SHP77 treated with DMSO at 0.1 percent for 48 hours (cell line): ENCODE measurements at places on chromosomes 13 and 19.

DNA sequence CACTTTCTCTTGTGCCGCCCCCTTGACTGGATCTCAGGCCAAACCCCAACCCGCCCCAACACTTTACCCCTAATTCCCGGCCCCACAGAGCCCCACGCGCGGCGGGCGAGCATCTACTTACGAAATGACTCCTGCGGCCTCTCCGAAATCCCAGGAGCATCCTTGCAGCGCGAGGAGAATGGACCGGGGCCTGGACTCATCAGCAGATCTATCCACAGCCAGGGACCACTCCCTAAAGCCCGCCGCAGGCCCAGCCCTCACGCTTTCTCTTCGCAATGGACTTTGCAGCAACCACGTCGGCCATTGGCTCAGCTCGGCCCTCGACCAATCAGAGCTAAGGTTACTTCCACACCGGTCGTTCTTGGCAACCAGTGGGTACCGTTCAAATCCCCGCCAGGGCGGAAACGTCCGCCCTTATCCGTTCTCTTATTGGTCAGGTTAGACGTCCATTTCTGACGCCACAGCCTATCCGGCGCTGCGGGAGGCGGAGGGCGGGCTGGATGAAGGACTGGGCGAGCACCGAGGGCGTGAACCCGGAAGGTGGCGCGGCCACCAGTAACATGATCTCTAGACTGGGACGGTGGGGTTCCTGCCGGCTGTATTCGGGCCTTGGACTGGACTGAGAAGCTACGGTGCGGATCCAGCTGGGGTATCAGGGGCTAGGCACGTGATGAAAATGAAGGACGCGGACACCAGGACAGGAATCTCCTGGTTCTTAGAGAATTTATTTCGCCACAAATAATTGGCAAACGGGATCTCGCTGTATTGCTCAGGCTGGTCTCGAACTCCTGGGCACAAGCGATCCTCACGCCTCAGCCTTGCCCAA, at the start of the genes CEP89 and FAAP24:
CEP89 (minus strand) TSS at position 244 of the 826 bp plus-strand sequence; CDS start at position 160, 84 bp downstream.
FAAP24 (plus strand) TSS at position 528 of the 826 bp plus-strand sequence. CDS start 955 bp downstream, outside the sequence.
- DNase-seq = peak; percentile 95

GRCh38 chr19:19460258-19460731, 54.8 kb downstream of the GATAD2A start:
- DNase-seq = peak; percentile 18

DNA sequence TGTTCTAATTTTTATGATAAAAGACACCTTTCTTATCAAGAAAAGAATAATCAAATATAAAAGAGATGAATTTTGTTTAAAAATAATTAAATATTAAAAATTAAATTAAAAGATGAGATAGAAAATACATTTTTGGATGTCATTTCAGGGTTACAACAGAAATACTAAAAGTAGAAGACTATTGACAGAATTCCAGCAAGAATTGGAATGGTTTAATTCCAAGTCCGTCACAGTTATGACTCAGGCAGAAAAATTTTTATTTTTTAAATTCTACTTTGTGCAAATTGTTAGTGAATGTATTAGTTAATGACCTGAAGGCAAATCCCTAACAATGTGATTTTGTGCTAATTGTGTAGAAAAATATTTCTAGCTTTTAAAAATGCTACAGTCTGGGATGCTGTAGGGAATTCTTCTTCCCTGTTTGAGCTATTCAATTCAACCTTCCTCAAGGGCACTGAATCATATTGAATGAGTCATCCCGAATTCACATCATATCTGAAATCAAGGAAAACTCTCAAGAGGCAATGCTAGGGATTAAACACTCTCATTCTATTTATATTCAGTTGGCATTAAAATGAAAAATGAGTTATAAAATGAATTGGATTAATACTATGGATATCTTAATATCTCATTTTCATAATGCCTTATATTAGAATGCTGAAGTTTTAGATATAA, 633.5 kb upstream of the ATXN8OS start:
- DNase-seq = no peak

DNA sequence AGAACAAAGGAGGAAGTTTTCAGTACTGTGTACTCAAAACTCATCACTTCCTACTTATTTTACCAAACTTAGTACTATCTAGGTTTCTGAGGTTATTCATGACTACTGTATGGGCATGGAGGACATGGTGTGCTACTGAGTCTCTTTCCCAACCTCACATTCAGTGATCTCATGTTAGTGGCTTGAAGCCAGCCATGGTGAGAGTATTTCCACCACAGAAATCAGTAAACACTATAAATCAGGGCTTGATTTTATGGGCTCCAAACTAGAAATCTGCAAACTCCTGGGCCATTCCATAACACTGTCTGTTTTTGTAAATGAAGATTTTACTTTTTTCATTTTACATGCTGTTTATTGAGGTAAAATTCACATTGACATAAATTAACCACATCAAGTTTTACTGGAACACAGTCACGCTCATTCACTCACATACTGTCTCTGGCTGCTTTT, 19.7 kb downstream of the MED26 start:
- no peak for DNase-seq

GRCh38 chr13:100301418-100301817, 212.5 kb downstream of the PCCA start:
- DNase-seq = peak; percentile 70

DNA sequence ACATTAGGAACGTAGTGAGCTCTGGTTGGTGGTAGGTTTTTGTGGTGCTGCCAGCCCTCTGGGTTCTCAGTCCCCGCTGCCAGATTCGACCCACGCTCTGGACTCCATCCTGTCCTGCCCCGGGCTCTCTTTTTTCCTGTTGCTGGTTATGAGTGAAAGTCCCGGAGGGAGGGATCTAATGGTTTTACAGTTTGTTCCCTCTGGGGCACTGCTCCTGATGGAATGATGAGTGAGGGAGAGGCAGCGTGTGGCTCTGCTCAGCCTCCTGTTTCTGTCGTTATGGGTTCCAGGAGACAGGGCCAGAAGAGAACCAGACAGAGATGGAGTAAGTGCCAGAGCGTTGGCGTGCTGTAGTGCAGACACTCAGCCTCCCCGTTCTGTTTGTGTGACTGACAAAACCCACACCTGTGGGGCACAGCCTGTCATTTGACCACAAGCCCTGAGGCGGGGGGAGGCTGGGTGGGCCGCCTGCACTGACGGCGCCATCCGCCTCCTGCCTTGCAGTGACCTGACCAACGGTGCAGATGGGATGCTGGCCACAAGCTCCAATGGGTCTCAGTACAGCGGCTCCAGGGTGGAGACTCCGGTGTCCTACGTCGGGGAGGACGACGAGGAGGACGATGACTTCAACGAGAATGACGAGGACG, 18.3 kb downstream of the ATP4B start:
- no peak for DNase-seq

DNA sequence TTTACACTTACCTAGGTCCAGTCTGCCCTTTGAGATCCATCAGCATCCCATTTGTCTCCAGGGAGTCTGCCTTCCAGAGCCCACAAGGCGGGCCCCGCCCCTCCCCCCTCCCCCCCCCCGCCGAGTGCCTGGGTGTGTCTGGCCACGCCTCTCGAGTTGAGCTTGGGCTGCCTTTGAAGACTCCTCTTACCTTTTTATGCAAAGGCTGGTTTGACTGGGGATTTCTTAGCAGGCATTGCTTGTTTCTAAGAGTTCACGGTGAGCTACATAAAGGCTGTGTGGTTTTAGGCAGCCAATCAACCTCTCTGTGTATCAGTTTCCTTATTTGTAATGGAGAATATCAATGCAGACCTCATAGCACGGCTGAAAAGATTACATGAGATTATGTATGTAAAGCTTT, 11.3 kb downstream of the GPR12 start:
- DNase-seq = no peak

DNA sequence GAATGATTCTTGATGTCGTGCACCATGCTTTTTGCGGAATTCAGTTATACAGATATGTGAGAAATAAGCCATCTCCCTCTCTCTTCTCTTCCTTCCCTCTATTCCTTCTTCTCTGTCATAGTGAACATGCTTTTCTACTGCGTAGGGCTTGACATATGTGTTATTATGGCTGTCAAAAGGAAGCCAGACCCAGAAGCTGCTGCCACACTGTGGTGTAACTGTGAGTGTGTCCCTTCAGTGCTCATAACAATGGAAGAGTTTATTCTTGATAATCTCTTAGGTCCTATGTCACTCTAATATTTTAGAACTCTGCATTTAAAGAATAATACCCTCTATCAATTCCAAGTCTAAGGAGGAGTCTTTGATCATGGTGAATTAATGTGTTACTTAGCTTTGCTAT, 208.9 kb upstream of the TMTC4 start:
- DNase-seq = no peak

- no peak for DNase-seq
Measured at GRCh38 chr19:23314505-23315251, 64.5 kb upstream of the ZNF724 start.

DNA sequence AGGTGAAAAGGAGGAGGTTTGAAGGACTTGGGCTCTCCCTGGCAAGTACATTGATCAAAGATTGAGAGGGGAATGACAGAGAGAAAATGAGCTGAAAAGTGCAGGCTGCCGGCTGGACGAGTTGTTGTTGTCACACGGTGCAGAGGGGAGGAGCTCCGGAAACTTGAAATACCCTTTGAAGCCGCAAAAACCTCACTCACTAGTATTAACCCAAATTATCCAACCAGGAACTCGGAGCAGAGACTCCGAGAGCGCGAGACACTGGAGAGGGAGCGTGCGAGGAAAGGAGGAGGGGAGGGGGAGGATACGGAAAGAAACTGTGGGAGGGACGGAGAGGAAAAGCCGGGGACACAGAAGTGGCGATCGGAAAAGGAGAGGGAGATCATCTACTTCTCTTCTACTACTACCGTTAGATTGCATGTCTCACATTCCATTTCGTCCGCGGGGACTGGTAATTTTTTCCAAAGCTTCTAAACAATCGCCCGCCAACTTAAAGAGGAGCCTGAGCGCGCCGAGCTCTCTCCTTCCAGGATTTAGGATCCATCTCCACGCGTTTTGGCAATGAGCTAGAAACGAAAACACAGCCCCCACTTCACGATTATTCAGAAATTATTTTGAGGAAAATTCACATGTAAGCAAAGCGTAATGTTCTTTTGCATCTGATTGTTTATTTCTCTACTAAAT, at the start of gene DACH1:
DACH1 (minus strand) TSS at position 74 of the 684 bp plus-strand sequence.
- DNase-seq = peak; percentile 93

- no peak for DNase-seq
Measured at GRCh38 chr13:60379837-60380565, 17.0 kb upstream of the TDRD3 start.

DNA sequence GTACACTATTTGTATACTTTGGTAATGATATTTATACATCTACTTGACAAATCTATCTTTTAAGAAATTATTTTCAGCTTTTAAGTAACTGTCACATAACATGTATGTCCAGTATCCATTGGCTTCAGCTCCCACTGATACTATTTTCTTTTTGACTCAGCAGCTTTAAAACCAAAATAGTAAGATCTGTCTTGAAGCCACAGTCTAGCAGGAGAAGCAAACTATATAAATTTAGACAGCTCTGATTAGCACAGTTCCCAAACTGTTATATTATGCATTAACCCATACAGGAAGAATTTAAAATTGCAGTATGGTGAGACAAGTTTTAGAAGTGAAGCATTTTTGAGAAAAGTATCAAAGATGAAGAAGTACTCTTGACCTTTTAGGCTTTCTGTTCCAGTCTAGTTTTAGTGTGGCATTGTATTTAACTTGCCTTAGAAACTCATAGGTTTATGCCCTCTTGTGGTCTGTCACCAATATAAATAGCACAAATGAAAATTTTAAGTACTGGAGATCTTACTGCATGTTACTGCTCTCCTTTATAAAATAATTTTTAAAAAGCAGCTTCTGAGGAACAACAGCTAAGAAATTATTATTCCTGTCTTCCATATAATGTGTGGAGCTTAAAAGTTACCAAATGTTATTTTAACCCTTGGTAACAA, 24.7 kb downstream of the URI1 start:
- DNase-seq = no peak

- no peak for DNase-seq
Measured at GRCh38 chr13:101728615-101729014, 276.1 kb downstream of the ITGBL1 start.

GRCh38 chr19:58084596-58085347, 13.3 kb downstream of the ZSCAN18 start:
- DNase-seq = no peak

- DNase-seq = no peak
Measured at GRCh38 chr13:99648066-99648665, 146.9 kb downstream of the TM9SF2 start.

DNA sequence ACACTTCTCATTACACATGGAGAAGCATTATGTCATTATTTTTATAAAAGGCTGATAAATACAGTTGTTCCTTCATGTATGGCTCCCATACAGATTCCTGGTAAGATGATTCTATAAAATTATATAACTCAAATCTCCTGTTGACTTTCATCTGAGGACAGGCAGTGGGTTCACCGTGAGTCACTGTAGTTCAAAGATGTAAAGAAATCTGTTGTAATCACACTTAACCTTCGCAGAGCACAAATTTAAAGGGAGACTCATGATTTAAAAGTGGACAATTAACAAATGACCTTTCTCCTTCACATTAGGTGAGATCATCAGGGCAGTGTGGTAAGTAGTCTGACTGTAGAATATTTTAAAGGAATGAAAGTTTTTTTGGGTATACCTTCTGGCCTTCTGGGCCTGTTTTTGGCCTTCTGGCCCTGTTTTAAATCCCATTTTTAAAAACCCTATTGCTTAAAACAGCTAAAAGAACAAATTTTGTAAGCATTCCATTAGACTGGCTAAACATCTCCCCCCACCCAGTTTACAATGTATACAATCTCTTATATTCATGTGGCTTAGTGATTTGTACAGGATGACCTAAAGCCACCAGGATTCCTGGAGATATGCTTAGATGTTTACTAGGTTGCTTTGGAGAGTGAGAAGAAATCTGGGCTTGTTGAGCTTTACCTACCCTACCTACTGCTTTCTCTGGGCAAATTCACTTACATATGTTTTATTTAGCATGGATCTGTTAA, 171.2 kb downstream of the ITGBL1 start:
- no peak for DNase-seq

DNA sequence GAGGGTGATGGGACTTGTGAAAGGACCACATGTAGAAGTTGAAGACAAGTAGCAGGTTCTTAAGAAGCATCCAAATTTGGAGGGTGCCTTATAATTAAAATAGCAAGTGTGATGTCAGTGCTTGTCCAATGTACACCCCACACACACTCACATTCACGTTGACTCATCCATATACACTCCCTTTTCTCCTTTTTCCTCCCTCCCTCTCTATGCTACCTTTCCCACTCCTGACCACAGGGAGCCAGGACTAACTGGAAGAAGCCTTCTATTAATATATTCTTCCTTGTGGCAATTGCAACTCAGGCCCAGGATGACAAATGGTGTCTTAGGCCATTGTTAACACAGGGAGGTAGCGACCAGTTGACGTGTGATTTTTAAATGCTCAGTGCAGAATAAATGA, 16.3 kb upstream of the GPR183 start:
- no peak for DNase-seq

- no peak for DNase-seq
Measured at GRCh38 chr13:80430561-80430960, 89.6 kb upstream of the SPRY2 start.

DNA sequence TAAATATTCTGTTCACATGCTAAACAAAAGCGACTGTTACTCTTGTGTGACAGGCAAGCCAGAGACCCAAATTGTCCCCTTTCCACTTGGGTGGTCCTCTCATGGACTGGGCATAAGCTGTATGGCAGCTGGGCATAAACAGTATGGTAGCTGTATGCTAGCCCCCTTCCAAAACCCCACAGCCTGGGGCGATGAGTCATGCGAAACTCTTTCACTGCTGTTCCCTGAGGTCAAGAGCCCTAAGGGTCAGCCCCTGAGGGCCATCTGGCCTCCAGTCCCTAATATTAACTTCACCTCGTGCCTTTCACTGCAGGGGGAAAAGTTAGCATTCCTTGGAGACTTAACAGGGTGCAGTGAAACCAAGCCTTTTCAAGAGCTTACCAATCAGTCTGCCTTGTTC, 45.6 kb upstream of the ZNF562 start:
- no peak for DNase-seq
